Fibroblast of skin of back (primary cell): ENCODE measurements at places on chromosomes 7 and 10.
A peak's percentile ranks its signal among the peaks of the same experiment; 100 is the strongest.

DNA sequence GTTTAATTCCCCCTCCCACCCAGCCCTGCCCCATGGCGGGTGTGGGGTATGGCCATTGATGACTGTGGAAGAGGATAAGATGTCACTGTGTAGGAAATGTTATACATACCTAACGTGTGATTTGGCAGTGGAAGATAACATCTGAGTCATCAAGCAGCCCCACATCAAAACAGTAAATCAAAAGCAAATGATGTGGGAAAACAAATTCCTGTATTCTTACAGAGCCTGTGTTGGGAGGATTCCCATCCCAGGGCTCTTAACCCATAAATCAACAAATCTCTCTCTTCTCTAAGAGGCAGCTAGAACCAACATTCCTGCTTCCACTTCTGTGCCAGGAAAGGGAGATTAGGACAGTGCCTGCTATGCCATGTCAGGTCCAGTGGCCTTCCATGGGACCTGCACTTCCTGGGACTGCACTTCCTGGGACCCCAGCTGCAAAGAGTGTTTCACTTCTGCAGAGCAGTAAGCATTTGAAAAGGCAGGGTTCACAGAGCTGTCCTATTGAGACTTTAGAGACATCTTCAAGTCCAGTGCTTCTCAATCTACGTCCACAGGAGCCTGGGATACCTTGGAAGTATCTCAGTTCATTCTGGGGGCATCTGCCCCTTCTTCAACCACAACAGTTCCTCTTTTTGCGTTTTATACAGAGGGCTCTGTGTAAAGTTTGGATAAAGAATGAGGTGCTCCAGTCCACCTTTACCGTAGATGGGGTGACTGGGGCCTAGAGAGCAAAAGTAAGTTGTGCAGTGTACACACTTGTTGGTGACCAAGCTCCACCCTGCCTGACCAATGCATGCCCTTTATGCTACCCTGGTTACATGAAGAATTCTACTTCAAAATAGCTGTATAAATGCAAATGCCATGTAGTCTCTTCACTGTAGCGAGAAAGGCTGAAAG, 45.7 kb downstream of the ATXN7L1 start:
- DNase-seq, result peak; percentile 99

- no peak for DNase-seq
These were observed 51.0 kb downstream of the RASGEF1A start for GRCh38 chr10:43215758-43216455.

DNA sequence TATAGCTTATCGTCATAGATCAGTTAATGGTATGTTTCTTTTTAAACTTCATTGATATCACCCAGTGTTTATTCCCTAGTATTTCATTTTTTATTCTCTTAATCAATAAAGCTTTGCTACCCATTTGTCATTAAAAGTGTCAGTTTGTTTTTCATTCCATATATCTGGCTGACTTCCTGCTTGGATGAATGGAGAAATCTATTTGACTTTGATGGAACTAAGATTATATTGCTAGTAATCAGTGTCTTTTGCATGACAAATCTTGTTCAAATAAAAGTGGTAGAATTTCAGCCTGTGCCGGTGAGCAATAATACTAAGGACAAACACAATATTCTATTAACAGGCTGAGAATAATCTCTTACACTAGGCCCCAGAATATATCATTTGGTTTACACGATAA, 203.3 kb downstream of the SEC23IP start:
- no peak for DNase-seq

DNA sequence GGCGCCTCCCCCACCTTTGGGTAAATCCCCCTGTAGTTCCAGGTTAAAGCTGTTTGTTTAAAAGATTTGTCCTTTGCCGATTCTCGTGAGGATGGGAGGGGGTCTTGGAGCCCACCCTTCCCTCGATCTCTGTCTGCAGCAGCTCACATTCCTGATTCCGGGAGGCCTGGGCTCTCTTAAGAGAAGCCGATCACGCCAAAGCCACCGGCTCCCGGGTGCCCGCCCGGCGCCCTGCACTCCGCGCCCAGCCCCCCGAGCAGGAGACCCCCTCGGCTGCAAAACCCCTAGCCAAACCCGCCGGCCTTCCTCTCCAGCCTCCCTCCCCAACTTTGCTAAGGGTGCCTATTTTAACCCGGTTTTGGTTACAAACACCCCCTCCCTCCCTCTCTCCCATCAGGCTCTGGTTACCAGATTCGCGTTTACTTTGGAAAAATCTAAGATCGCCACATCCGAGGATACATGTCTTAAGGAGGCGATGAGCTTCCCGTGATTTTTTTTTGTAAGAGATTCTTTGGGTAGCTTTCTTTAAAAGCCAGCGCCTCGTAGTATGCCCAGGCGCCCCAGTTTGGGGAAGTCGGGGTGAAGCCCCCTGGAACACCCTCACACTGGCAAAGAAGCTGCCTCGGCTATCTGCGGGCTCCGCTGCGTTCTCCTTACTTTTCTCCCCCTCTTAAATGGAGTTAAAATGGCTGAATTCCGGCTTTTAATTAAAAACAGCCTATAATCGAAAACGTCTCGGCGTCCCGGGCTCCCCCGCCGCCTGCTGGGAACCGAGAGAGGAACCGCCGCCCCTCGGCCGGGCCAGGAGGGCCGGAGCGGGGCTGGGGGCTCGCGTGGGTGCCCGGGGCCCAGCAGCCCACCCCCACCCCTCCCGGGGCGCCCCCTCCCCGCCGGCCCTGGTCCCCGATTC, 983 bp downstream of the TNRC18 start:
- DNase-seq, result no peak

- DNase-seq, result no peak
These were observed 35.2 kb downstream of the PPIF start for GRCh38 chr10:79382491-79382941.

GRCh38 chr7:6637544-6638229, 569 bp downstream of the ZNF316 start:
- DNase-seq, result peak; percentile 39

DNA sequence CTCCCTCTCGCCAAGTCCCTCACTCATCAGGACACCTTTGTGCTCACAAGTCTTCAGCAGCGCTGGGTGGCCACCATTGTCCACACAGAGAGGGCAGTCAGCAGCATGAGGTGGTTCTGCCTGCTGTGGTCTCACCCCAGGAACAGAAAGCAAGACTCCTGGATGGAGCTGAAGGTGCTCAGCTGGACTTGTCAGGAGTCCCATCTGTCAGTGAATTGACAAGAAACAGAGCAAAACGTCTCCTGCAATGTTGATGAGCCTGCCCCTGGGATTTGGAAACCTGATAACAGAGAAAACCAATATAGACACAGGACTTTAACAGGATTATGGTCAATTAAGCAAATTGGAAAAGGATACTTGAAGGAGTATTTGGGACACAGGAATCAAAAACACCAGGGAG, 122.2 kb upstream of the PRSS58 start:
- DNase-seq, result no peak

- no peak for DNase-seq
These were observed 137.9 kb downstream of the GRM8 start for GRCh38 chr7:127114742-127115265.

DNA sequence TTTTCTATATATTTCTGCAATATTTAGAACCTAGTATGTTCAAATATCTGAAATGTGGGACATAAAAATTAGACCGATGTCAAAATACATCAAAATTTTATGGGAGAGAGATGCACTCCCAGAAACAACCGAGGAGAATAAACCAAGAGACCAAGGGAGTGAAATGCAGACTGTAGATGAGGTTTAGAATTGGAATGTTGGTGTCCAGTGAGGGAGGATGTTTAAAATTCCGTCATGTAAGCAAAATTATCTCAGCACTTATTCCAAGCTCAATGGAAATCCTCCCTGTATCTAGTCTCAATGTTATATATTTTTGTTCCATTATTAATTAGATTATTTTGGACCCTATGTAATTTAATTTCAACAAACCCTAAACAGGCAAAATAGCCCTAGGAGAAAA, 61.9 kb upstream of the MAGI2 start:
- peak; percentile 15 for DNase-seq

DNA sequence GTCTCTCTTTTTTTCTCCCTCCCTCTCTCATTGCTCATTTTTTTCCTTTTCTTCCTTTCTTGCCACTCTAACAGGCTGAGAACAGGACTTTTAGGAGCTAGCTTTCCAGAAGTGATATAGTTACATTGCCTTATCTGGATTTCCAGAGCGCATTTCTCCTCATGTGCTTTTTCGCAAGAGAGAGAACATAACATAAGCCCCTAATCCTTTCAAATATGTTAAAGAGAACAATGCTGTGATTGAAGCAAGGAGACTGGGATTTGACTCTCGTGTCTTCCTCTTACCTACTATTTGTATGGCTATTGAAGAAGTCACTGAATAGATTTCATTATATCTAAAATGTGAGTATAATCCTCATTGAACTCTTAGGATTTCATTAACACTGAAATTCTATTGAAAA, 101.2 kb upstream of the PRPS1L1 start:
- no peak for DNase-seq

DNA sequence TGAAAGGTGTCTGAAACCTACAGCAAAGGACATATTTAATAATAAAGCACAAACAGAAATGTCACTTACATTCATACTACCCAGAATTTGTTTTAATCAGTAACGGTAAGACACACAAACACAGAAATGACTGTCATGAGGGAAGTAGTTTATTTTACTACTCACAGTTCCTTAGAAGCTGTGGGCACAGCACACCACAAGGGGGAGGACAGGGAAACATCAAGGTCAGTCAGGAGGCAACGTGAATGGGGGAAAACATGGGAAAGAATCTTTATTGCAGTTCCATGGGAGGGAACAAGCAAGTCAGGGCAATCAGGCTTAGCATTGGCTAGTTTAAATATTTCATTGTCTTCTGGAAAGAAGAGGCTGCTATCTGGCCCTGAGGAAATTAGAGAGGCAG, 123.8 kb upstream of the PDSS1 start:
- no peak for DNase-seq

GRCh38 chr7:123148813-123149212, 51.0 kb downstream of the SLC13A1 start:
- DNase-seq, result no peak

GRCh38 chr10:77290528-77291155, 347.0 kb downstream of the KCNMA1 start:
- peak; percentile 100 for DNase-seq

DNA sequence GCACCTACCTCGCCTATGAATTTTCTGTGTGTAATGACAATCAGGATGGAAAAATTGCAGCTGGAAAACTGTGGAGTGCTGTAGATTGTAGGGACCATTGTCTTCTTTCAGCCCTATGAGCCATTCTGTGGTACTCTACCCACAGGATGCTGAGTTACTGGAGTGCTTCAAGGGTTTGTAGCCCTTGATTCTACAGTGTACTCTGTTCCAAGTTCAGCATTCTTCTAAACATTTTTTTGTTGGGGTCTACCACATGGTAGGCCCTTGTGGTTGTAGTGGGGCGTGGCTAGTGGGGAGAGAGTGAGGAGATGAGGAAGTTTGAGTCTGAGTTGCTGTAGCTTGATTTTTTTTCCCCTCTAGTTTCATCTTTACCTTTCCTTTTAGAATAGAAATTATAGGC, 33.5 kb downstream of the REEP3 start:
- peak; percentile 98 for DNase-seq

- DNase-seq, result no peak
These were observed 187.7 kb downstream of the MTERF1 start for GRCh38 chr7:91692800-91693199.

GRCh38 chr10:43287056-43288007, 20.5 kb upstream of the RASGEF1A start:
- no peak for DNase-seq

DNA sequence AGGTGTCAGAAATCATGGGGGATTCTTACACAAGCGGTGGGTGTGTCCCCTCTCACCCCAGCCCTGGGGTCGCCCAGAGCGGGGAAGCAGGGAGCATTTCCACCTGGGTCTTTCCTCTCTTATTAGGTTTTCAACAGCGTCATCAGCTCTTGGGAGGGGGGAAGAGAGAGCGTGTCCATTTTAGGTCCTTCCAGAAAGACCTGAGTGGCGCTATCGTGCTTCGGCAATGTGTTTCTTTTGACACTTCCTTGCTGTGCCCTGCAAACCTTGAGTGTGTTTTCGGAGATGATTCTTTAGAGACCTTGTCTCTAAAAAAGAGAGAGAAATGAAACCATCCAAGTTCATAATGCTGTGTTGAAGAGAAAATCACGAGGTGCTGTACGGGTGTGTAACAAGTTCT, 86.9 kb upstream of the PITRM1 start:
- DNase-seq, result no peak

- no peak for DNase-seq
These were observed 47.1 kb downstream of the ZNF680 start for GRCh38 chr7:64515781-64516180.

GRCh38 chr10:82981137-82981723, 1106.2 kb downstream of the NRG3 start:
- DNase-seq, result peak; percentile 92

GRCh38 chr10:98589691-98590090, 143.0 kb upstream of the HPS1 start:
- DNase-seq, result no peak

- peak; percentile 72 for DNase-seq
These were observed 177.6 kb downstream of the GNAI1 start for GRCh38 chr7:80312139-80312661.

DNA sequence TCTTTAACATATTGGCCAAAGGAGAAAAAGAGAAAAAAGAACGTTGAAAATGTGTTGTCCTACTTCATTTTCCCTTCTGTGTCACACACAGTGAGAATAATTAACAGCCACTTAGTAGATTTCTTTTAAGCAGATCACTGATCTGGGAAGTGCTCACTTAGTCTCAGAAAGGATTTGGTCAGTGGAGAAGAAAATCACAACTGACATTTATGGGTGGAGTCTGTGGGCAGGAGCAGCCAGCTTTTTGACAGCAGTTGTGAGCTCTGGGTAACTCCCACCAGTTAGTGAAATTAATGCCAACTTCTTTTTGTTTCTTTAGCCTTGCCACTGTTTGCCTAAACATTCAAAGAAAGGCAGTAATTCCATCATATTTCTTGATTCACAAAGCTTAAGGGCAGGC, 49.7 kb downstream of the CDK14 start:
- no peak for DNase-seq

DNA sequence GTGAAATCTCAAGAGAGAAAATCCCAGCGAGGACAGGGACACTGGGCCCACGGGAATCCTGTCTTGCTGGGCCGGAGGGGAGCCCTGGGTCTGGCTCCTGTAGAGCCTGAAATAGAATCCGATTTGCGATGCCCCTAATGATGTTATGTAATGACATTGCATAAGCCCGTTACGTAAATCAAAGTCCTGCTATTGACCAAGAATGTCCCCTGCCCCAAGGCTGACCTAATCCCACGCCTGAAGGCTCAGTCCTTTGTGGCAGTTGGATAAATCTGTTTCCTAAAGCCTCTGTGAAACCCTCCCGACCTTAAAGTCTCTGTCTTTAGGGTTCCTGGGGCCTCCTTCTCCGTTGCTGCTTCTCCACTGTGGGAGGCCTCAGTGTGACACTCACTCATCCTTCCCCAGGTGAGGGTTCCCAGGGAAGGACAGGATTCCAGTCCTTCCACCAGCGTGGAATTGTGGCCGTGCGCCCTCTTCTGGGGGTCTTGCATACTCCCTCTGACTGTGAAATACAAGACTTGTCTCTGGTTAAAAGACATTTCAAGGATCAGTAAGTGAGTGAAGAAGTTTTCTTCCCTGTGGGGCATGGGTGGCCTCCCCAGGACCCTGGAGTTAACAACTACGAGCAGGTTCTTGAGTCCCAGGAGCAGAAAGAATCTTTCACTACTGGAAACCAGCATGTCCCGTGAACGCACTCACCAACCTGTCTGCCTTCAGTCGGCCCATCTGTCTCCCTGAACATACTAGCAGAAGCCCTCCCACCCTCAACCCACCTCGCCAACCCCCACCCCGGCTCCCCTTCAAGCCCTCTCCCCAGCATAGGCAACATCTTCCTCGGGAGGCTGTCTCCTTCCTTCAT, 19.8 kb downstream of the ZNF467 start:
- DNase-seq, result peak; percentile 30

GRCh38 chr10:7288060-7288690, 122.7 kb downstream of the SFMBT2 start:
- no peak for DNase-seq
